ENCODE measurements at places on chromosomes 7 and 10. TPM values are rescaled to one million over a fixed set of nuclear protein-coding genes. Genes with fewer than 3 reads are reported as not detected.

ADCYAP1R1 gene
- not detected for total RNA-seq

VAX1 gene
- not detected for total RNA-seq

SLC18A3 gene
- not detected for total RNA-seq

FGL2 gene
- total RNA-seq, result 0.16 TPM

SPDYE5 gene
- total RNA-seq, result 0.25 TPM

MRC1 gene
- total RNA-seq, result not detected

HMX2 gene
- total RNA-seq, result not detected

RADIL gene
- total RNA-seq, result not detected

PLAC9 gene
- not detected for total RNA-seq

WEE2 gene
- 0.27 TPM for total RNA-seq

FFAR4 gene
- total RNA-seq, result not detected

ERVW-1 gene
- total RNA-seq, result not detected

FGFR2 gene
- total RNA-seq, result 0.39 TPM

FEZF1 gene
- not detected for total RNA-seq

GAD2 gene
- not detected for total RNA-seq

FZD8 gene
- 1.7 TPM for total RNA-seq

IGFBP3 gene
- total RNA-seq, result 3.9 TPM

PRR15 gene
- total RNA-seq, result not detected

SFXN3 gene
- total RNA-seq, result 38.1 TPM

LGI1 gene
- not detected for total RNA-seq

ZSCAN21 gene
- total RNA-seq, result 5.7 TPM

SFTPA1 gene
- not detected for total RNA-seq

C10orf105 gene
- 0.14 TPM for total RNA-seq

Data from CD8-positive, alpha-beta T cell (primary cell).